ENCODE measurements at places on chromosomes 12 and 14. TPM values are rescaled to one million over a fixed set of nuclear protein-coding genes. Genes with fewer than 3 reads are reported as not detected.

KCNC2 gene
- total RNA-seq, result 1.2 TPM

PPP2R5E gene
- 31.5 TPM for total RNA-seq

USP5 gene
- total RNA-seq, result 123 TPM

PPP1R1A gene
- 93.7 TPM for total RNA-seq

NINJ2 gene
- 32.9 TPM for total RNA-seq

OAS2 gene
- 8.4 TPM for total RNA-seq

AQP2 gene
- total RNA-seq, result not detected

CYP46A1 gene
- 1.5 TPM for total RNA-seq

PLA2G1B gene
- total RNA-seq, result 1.0 TPM

GPRC5A gene
- 0.28 TPM for total RNA-seq

LRRC43 gene
- total RNA-seq, result 0.32 TPM

PLD4 gene
- total RNA-seq, result not detected

SLC38A6 gene
- 11.9 TPM for total RNA-seq

RHNO1 gene
- 1.8 TPM for total RNA-seq

HOXC13 gene
- total RNA-seq, result not detected

KLRC3 gene
- total RNA-seq, result not detected

PPHLN1 gene
- 43.8 TPM for total RNA-seq

RNF10 gene
- 463 TPM for total RNA-seq

FAM181A gene
- not detected for total RNA-seq

MDM2 gene
- 455 TPM for total RNA-seq

MORN3 gene
- total RNA-seq, result not detected

TMPRSS12 gene
- not detected for total RNA-seq

BTG1 gene
- total RNA-seq, result 24.0 TPM

BEGAIN gene
- 0.13 TPM for total RNA-seq

TRPV4 gene
- total RNA-seq, result 0.11 TPM

PRB4 gene
- total RNA-seq, result not detected

CLEC14A gene
- 19.6 TPM for total RNA-seq

TUBA1A gene
- 29.8 TPM for total RNA-seq

CACNA1C gene
- total RNA-seq, result 1.0 TPM

All from psoas muscle (tissue), 8 donors.